HTR-8/SVneo (cell line): ENCODE measurements at places on chromosomes 11 and 22.

- DNase-seq, result no peak
These were observed 8.5 kb downstream of the ADORA2A start for GRCh38 chr22:24435861-24436371.

GRCh38 chr11:83166193-83166866 is 9.4 kb downstream of the PCF11 start:
- no peak for DNase-seq

DNA sequence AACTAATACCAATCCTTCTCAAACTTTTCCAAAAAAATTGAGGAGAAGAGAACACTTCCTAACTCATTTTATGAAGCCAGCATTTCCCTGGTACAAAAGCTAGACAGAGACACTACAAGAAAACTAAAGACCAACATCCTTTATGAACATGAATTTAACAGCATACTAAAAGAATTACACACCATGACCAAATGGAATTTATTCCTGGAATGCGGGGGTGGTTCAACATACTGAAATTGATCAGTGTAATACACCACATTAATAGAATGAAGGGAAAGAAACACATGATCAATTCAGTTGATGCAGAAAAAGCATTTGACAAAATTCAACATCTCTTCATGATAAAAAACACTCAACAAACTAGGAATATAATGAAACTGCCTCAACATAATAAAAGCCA is 148.1 kb downstream of the WNT7B start:
- DNase-seq, result no peak

- DNase-seq, result no peak
These were observed 182.8 kb downstream of the WNT11 start for GRCh38 chr11:76023236-76024068.

DNA sequence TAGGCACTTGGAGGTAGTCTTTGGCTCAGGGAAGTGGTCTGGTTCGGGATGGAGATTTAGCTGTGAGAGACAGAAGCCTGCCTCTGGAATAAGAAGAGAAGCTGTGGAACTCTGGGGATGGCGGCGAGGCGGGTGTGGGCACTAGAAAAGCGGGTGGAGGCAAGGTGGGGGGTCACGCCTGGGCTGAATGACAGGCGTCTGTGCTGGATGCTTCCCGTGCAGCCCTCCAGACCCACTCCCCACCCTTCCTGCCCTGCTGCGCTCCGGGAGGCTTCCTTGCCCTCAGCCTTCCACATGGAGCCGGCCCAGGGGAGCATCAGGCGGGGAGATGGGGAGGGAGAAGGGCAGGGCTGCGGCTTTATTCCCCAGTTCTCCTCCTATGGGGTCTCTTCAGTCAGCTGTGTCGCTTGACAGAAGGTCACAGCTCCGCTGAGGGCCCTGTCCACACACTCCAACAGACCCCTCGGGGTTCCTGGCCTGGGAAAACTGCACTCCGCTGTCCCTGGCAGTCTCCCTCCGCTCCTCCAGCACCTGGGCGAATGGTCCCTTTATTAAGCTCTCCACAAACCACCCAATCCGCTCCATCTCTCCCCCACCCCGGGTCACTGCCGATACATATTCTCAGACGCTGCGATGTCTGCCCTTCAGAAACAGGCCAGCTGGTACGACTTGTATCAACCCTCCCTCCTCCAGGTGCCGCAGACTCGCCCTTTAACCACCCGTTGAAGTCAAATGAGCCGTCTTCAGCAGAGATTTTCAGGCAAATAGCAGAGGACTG is 6.2 kb downstream of the DNAJB13 start:
- no peak for DNase-seq

DNA sequence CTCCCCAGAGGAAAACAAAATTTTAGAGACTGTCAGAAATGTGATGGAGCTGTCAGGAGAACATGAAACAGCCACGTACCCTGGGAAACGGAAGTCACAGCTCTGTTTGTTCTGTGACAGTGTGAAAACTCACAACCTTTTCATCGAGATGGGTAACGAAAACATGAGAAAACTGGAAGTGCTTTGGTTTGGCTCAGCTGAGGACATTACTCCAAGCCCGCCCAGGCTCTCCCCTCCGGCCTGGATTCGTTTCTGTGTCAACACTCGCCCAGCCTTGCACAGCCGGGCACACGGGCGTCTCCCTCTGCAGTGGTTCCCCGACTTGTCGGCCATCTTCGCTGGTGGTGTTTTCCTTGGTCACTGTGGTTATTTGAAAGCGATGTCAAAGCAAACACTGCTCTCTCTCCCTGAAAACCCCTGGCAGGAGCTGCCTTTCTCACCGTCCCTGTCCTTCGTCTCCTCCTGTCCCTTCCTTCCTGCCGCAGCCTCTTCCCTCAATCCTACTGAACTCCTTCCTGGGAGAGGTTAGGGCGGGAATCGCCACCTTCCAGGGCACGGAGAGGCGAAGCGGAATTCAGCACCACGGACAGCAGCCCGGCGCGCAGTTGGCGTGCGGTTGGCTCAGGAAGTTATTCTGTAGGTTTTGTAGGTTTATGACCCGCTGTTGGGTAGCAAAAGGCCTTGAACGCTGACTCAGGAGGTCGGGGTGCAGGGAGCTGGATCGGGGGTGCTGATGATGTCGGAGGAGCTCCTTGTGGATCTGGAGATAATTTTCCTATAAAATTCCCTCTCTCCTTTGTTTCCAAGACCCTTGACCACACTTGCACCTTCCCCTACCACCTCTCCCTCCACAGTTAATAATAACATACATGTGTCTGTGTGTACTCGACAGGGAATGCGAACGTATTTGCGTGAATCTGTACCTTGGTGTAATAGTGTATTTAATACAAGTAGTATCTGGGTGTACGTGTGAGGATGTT is 13.1 kb upstream of the RPS19BP1 start:
- no peak for DNase-seq

DNA sequence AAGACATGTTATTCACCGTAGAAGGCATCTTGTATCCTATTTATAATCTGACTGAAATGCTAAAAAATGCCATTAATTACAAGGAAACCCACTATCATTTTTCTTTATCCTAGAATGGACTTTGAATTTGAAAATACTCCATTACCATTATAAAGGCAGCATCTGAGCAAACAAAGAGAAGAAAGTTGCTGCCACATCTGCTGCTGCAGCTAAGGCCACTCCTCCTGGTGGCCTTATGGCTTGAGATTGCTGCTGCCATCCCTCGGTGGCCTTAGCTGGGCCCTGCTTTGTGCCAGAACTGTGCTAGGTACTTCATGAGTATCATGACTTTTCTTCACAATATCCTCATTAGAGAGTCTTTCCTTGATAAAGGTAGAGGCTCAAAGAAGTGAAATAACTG is 1210.1 kb upstream of the TENM4 start:
- no peak for DNase-seq

DNA sequence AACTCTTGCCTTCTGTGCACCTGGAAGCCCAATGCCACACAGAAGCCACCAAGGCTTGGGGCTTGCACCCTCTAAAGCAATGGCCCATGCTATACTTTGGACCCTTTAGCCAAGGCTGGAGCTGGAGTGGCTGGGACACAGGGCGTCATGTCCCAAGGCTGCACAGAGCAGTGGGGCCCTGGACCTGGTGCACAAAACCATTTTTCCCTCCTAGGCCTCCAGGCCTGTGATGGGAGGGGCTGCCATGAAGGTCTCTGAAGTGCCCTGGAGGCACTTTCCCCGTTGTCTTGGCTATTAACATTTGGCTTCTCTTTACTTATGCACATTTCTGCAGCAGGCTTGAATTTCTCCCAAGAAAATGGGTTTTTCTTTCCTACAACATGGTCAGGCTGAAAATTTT is 20.6 kb upstream of the TMEM45B start:
- DNase-seq, result no peak

DNA sequence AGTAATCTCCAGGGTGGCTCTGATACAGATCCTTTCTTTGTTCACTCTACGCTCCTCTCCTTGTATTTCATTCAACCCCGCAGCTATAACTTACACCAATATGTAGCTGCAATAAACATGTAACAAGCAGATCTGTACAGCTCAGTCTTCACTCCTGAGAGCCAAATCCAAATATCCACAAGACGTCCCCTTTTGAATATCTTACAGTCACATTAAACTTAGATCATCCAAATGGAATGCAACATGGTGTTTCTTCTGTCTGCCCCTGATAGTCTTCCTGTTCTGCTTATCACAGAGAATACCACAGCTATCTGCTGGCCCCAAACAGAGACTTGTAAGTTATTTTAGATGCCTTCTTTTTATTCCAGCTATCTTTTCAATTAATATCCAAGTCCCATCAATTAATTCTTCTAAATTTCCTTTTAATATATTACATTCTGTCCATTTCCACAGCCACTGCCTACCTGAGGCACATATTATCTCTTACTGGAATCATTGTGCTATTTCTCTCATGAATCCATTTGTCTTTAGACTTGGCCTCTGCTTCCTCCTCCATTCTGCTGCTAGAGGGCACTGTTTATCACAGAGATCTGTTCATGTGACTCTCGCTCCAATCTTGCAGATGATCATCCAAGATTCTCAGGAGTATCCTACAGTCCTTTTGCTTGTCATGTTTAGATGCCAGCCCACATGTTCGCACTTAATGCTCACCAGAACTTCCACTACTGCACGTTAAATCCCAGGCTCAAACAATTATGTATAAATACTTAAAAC is 908.6 kb downstream of the NTM start:
- DNase-seq, result no peak
